ENCODE measurements at places on chromosomes 7 and 10.
A peak's percentile ranks its signal among the peaks of the same experiment; 100 is the strongest.

- DNase-seq = no peak
Observed at GRCh38 chr7:101858437-101859385, 41.3 kb downstream of the CUX1 start.

- DNase-seq = no peak
Observed at GRCh38 chr7:102395592-102395872, 631 bp upstream of the PRKRIP1 start.

DNA sequence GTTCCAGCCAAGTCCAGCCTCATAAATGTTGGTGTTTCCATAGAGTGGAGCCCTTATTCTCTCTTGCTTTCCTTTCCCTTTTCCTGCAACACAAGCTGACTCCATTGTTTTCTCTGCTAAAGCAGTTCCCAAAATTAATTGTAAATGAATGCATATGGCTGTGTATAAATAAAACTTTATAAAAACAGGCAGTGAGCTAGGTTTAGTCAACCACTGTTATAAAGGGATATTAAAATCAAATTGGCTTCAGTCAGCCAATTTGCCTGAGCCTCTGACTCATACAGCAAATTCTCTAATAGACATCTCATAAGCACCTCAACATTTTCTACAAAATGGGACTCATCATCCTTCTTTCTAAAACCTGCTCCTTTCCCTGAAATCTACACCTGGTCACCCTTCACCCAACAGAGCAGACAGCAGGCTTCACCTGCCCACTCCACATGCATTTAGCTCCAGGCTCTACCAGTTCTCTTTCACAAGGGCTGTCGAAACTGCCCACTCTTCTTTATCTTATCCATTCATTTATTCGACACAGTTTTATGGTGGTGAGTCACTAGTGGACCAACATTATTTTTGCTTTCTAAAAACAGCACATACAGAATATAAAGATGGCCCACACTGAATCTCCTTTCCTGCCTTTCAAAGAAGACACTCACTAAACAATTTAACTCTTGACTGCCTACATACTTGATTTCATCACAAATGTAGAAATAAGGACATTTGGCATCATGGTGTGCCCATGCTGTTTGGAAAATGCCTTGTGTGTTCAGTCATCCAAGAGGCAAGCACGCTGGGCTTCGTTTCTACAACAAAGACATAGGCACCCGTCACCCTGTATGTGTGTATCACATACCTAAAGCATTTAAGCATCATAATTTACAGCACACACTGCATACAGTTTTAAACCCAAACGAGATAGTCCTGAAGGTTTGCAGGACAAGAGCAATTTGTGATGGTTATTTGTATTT, 74.6 kb upstream of the C7orf33 start:
- no peak for DNase-seq

DNA sequence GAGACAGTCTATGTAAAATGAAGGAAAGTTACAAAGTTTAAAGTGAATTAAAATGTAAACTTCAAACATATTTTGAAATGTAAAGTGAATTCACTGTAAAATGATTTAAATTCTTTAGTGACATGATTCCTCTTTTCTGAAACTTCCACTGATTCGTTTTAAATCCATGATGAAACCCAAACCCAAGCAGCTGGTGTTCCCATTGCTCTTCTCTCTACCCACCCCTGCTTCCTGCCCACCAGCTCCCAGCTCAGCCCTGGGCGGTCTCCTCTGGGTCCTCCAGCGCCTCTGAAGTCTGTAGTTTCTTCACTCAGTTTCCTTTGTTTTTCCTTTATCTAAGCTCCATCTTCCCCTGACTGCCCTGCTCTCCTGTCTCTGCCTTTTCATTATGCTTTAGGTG, 175.9 kb downstream of the SNX10 start:
- no peak for DNase-seq

DNA sequence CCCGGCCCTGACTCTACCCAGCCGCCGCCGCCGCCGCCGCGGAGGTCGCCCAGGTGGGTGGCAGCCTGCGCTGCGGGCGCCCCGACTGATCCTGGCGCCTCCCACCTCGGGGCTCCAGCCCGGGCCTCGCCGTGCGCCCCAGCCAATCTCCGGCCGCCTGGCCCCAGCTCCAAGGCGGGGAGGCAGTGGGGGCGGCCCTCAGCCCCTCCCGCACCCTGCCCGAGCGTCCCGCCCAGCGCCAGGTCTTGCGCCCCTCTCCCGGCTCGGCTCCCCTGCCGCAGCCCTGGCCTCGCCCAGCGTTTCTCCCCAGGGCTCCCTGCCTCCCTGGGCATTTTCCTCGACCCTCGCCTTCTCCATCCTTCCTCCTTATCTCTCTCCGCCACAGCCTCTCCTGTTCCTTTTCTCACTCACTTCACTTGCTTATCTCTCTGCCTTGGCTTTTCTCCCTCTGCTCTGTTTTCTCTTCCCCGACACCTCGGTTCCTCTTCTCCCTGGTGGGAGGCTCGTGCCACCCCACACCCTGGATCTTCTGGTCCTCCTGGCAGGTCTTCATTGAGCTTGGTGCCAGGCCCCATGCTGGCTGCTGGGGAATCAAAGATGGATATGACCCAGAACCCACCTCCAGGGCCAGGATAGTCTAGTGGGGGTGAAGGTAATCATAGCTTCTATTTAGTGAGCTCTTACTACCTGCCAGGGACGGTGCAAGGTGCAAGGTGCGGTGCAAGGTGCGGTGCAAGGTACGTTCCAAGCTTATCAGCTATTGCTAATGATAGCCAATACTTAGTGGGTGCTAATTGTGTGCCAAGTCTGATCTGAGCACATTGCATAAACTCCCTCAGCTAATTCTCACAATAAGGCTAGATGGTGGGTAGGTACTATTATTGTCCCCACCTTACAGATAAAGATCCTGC, at the start of gene SFRP5:
Gene SFRP5 (minus strand): TSS at position 87 of the 911 bp plus-strand sequence. CDS start 166 bp downstream, outside the sequence.
- DNase-seq = no peak

- no peak for DNase-seq
Observed at GRCh38 chr10:123257904-123258456, 103.8 kb downstream of the BUB3 start.

- DNase-seq = no peak
Observed at GRCh38 chr10:43573250-43574000, 991 bp downstream of the ZNF239 start.

DNA sequence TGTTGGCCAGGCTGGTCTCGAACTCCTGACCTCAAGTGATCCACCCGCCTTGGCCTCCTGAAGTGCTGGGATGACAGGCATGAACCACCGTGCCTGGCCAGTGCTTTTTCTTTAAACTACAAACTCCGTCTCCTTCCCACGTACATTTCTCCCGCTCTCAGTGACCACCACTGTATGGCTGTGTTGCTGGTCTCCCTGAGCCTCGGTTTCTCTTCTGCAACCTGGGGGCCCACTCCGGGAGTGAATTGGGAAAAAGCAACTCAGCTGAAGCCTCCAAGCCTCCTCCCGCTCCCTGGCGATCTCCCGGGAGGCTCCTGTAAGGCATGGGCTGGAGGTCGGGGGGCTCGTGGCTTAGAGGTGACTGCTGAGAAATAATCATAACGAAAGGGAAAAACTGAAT, 136.3 kb downstream of the ELFN1 start:
- DNase-seq = no peak

- no peak for DNase-seq
Observed at GRCh38 chr10:67492317-67493019, 203.5 kb downstream of the CTNNA3 start.

DNA sequence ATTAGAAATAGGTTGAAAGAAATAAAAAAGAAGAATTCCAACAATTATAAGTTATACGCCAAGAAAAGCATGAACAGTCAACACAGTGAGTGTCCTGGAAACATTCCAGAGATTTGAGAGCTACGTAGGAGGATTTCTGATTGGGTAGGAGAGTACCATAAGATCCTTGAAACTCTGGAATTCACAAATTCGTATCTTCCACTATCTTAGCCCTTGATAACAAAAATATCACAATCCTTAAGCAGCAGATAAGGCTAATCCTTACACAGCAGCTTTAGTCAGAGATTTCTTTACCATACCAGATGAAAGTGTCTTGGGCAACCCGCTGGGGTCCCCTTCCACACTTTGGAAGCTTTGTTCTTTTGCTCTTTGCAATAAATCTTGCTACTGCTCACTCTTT, 8.2 kb downstream of the TPK1 start:
- DNase-seq = no peak

DNA sequence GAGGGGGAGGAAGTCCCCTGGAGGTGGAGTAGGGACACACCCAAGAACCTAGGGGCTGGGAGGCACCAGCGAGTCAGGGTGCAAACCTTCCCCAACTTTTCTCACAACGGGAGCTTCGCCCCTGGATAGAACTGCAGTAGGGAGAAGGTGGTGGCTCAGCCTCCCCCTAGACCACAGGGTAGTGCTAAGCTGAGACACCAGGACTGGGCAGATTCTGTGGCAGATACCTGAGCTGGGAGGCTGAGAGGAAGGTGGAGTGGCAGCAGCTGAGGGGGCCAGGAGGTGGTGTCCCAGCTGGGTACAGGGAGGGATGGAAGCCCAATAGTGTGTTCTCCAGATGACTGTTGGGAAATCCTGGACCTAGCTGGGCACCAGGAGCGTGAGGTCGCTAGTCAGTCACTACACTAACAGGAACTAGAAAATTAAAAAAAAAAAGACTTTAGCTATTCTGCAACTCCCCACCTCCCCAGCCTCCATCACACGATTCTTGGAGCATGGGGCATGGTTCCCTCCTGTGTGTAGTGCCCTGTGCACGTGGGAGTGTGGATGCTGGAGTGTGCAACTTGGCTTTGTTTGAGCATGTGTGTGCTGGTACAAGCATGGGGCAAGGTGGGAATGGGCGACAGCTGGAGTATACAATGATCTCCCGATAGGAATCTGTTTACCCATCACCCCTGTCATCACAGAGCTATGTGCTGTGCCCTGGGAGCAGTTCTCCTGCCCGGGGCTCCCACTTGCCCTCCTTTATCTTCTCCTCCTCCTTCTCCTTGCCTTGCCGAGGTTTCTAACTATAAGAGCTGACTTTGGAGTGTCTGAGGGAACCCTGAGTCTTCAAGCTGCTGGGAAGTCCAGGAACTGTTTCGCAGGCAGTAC, 8.8 kb upstream of the TRPV6 start:
- no peak for DNase-seq

DNA sequence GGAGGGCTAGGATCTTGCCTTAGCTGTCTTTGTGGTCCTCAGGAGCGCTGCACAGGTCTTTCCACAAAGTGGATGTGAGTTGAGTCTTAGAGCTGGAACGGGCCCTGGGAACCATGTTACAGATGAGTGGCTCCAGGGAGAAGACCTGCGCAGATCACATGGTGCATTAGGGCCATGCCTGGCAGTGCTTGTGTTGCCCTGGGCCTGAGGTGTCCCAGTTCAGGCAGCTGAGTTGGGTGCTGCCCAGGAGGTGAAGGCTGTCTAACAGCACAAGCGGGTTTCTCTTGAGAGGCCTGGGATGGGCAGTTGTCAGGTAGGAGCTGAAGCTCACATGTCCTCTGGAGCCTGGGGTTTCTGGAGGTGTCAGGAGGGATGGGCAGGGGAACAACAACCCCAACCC, 33.7 kb upstream of the ANKRD2 start:
- no peak for DNase-seq

- no peak for DNase-seq
Observed at GRCh38 chr7:130908345-130909160, 174.5 kb upstream of the KLF14 start.

DNA sequence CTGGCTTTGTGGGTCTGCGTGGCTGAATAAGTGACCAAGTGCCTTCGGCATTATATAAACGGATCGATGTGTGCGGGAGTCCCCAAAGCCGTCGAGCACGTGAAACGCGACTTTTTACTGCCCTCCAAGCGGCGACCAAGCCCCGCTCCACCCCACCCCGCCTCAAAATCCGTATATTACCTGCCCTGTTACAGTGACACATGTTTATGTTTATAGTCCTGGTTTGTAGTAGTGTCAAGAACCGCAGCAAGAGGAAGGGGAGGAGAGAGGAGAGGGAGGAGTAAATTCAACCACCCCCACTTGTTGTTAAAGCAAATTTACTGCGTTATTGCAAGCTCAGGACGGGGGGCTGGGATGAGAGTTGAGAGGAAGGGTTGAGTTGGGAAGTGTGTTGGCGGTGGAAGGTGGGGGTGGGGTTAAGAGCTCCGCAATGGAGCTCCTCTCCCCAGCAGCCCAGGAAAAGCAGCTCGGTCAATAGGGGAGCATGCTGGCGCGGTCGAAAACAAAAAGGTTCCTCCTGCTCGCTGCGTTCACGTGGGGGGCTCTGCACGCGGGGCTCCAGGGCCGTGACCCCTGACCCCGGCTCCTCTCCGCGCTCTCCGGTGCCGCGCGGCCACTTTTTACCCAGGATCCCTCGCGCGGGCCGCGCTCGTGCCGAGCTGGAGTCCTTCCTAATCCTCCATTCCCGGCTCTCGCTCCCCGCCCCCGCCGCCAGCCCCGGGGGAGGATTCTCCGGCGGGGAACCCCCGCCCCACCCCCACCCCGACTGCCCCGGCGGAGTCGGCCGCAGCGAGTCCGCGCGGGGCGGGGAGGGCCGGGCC, at the start of gene SKIDA1:
Gene SKIDA1 (minus strand): TSS at position 316 of the 821 bp plus-strand sequence. CDS start 7,860 bp downstream, outside the sequence.
- peak; percentile 68 for DNase-seq

- no peak for DNase-seq
Observed at GRCh38 chr10:118764195-118764594, 9.4 kb upstream of the CACUL1 start.

- no peak for DNase-seq
Observed at GRCh38 chr10:52645187-52645758, 127.3 kb downstream of the MBL2 start.

DNA sequence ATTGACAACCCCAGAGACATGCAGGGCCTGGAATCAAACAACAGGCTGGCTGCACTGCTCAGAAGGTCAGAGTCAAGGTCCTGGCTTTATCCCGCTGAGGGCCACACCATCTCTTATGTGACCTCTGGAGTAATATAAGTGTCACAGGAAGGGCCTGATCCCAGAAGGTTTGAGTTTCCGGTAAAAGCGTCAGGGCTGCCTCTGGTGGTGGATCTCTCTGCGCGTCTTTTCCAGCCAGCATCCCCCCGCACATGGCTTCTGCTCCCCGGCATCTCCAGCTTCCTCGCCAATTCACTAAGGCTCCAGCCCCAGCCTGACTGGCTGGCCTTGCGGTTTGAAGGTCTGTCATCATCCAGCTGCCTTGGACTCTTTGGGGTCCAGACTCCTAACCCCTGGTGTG, 54.2 kb downstream of the SNX10 start:
- DNase-seq = no peak

GRCh38 chr7:116595063-116595462, 70.2 kb downstream of the CAV1 start:
- no peak for DNase-seq

DNA sequence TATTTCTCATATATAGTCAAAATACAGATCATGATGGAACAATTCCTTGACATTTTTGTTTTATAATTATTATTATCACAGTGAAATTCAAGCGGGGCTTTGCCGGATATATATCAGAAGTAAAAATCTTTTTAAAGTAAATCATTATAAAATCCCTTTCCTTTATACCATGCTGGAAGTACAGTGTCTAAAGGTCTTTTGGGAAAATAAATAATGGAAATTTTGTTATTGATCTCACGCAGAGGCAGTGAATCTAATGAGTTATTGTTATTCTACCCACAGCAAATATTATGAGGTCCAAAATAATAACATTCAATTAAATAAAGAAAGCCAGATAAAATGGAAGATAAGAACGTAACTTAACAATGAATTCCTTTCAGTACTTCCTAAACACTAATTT, 33.8 kb downstream of the GFRA1 start:
- DNase-seq = no peak

- no peak for DNase-seq
Observed at GRCh38 chr10:29785701-29786100, 150.9 kb upstream of the SVIL start.

- DNase-seq = no peak
Observed at GRCh38 chr7:128954150-128954549, 16.4 kb downstream of the IRF5 start.

All from T-helper 1 cell (primary cell).